Psoas muscle (tissue), 8 donors: ENCODE measurements at places on chromosomes 7 and 10. TPM values are rescaled to one million over a fixed set of nuclear protein-coding genes. Genes with fewer than 3 reads are reported as not detected.

DNA sequence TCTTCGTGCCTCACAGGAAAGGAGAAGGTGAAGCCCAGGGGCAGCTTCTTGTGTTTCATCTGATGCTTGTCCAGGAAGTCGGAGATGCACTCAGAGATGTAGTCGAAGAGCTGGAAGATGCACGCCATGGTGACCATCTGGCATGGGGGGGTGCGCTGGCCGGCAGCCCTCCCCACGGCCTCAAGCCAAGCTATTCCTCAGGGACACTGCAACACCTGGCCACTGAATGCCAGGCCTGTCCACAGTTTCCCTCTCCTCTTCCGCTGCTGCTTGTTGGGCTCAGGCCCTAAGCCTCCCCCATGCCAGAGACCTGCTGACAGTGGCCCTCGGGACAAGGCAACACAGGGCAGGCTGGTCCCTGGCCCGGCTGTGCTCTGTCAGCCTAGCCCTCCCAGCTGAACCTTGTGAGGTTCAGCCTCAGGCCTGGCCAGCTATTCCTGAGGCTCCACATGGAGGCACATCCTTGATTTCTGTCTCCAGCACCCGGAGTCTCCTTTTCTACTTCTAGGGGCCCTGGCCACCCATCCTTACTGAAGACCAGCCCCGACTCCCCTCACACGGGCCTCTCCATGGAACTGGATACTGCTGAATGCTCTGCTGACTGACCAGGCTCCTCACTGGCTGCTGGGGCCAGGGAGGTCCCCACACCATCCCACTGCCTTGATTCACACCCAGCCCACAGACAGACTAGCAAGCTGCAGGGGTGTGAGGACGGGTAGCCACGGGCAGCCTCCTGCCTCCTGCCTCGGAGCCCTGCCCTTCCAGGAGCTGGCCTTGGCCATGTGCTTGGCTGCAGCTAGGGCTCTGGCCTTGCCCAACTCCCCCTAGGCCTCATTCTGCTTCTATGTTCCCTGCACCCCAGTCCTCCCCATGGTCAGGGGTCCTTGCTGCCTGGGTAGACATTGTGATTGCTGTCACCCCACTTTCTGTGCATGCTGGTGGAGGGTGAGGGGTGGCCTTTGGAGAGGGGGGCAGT is 10.1 kb upstream of the MYL7 start:
- no peak overlapping the region for H3K4me3 ChIP-seq
- no peaks in the 10 kb centered on the region for H3K4me1 ChIP-seq
- H3K27me3 ChIP-seq, result no peaks in the 10 kb centered on the region

GRCh38 chr10:88322324-88323063 is 260.6 kb downstream of the RNLS start:
- H3K4me3 ChIP-seq, result no peak overlapping the region
- no peaks in the 10 kb centered on the region for H3K27me3 ChIP-seq
- H3K4me1 ChIP-seq, result no peaks in the 10 kb centered on the region

DNA sequence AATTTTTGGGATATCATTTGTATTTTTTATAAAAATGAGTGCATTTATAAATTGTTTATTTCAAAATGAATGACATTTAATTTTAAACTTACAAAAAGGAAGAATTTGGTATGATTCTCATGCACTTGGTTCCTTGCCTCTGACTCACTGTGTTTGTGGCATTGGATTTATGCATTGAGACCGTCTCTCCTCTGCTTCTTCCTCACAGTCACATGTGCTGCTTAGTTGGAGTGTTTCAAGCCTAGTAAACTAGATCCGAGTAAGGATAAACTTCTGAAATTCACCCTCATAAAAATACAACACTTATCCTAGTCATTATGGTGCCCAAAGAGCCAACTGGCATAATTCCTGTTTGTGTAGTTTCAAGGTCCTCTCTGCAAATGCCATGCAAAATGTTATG is 19.1 kb upstream of the FZD8 start:
- H3K27me3 ChIP-seq, result no peaks in the 10 kb centered on the region
- H3K27ac ChIP-seq, result no peak overlapping the region
- H3K4me1 ChIP-seq, result no peaks in the 10 kb centered on the region
- no peaks in the 10 kb centered on the region for H3K36me3 ChIP-seq

GRCh38 chr7:138247081-138247480 is 170.8 kb downstream of the AKR1D1 start:
- H3K27ac ChIP-seq, result no peak overlapping the region
- no peaks in the 10 kb centered on the region for H3K4me1 ChIP-seq
- no peak for DNase-seq
- H3K27me3 ChIP-seq, result no peaks in the 10 kb centered on the region

DNA sequence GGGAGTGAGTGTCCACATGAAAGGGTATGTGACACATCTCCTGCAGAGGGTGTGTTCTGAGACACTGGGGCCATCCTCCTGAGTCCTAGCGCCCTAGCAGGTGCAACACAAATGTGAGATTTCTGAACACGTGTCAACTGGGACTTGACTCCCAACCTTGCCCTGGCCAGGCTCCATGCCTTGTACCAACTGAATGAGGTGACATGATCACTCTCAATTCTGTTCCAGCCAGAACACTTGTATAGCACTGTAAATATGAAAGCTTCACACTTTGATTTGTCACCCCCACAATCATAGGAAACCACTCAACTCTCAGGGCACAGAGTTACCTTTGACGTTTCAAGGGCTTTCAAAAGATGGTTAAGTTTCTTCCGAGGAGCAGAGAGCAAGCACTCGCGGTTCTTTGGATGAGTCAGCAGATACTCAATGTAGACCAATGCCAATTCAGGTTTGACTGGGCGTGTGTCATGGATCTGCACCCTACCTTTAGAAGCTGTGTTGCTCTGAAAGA is 48.6 kb downstream of the NCAPG2 start:
- peaks cover 32% of the 10 kb centered on the region for H3K36me3 ChIP-seq
- H3K27me3 ChIP-seq, result no peaks in the 10 kb centered on the region
- H3K27ac ChIP-seq, result no peak overlapping the region
- no peak overlapping the region for H3K4me3 ChIP-seq
- DNase-seq, result no peak

GRCh38 chr10:127906548-127907377 is at the start of gene PTPRE:
Gene PTPRE, plus strand, starts transcription at chr10:127907103. Its CDS starts 133,779 bp downstream, at chr10:128040882.
- peak within 1 kb of the TSS; percentile 33 for H3K27ac ChIP-seq
- H3K27me3 ChIP-seq, result peaks cover 9% of the 10 kb centered on the region
- H3K4me3 ChIP-seq, result peak within 1 kb of the TSS; percentile 72
- no peaks in the 10 kb centered on the region for H3K36me3 ChIP-seq

GRCh38 chr7:154975984-154976383 is 26.9 kb downstream of the PAXIP1 start:
- no peaks in the 10 kb centered on the region for H3K27me3 ChIP-seq
- DNase-seq, result no peak
- H3K27ac ChIP-seq, result no peak overlapping the region

DNA sequence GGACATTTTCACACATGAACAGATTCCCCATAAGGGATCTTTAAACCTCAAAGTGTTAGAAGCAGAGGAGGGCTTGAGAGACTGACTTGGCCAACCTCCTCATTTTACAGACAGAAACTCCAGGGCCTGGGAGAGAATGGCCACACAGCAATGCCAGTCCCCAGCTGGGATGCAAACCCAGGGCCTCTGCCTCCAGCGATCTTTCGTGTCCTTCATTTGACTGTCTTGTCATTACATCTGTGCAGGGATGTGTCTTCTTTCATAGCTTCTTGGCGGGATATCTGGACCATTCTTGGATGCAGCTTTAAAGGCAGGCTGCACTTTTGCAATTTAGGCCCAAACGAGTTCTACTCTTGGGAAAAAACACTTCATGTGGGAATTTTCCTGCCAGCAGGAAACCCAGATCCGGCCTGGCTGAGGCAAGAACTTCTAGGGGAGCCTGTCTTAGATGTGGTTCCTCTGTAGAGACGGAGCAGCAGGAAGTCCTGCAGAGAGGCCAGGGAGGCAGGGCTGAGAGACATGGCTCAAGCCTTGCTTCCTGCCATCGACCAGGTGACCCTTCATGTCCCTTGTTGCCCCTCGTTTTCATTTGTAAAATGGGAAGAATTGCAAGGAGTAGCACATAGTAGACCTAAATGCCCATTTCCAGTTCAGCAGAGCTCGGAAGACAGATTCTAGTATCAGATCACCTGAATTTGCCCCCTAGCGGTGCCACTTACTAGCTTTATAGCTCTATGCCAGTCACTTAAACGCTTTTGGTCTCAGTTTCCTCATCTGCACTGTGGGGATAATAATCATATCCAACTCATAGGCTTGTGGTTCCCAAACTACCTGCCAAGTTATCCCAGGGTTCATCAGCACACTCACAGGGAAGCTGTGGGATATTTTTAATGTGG is 43.9 kb upstream of the SLC29A3 start:
- H3K27ac ChIP-seq, result no peak overlapping the region
- H3K36me3 ChIP-seq, result no peaks in the 10 kb centered on the region
- H3K4me3 ChIP-seq, result no peak overlapping the region
- H3K4me1 ChIP-seq, result peaks cover 7% of the 10 kb centered on the region
- H3K27me3 ChIP-seq, result no peaks in the 10 kb centered on the region

- no peaks in the 10 kb centered on the region for H3K36me3 ChIP-seq
- no peaks in the 10 kb centered on the region for H3K4me1 ChIP-seq
- H3K4me3 ChIP-seq, result no peak overlapping the region
- no peak overlapping the region for H3K27ac ChIP-seq
- no peaks in the 10 kb centered on the region for H3K27me3 ChIP-seq
- DNase-seq, result no peak
Measured at GRCh38 chr7:25314731-25315267, 86.5 kb upstream of the NPVF start.

DNA sequence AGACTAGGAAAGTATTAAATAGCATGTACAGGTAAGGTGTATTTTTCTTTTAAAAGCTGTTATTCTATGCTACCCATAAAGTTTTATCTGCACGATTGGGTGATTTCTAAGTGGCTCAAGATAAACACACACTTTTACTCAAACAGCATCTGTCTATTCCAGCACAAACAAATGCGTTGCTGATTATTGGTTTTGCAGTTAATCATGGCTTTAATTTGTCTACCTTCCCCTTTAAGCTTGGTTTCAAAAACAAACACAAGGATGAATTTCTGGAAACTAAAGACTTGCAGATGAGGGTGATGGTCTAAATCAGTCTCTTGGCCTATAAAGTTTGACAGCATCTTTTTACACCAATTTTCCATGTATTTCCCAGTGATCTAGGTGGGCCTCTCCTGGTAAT is 94.2 kb downstream of the NRP1 start:
- peaks cover 13% of the 10 kb centered on the region for H3K4me1 ChIP-seq
- no peaks in the 10 kb centered on the region for H3K27me3 ChIP-seq
- no peaks in the 10 kb centered on the region for H3K36me3 ChIP-seq
- no peak overlapping the region for H3K27ac ChIP-seq
- no peak overlapping the region for H3K4me3 ChIP-seq

DNA sequence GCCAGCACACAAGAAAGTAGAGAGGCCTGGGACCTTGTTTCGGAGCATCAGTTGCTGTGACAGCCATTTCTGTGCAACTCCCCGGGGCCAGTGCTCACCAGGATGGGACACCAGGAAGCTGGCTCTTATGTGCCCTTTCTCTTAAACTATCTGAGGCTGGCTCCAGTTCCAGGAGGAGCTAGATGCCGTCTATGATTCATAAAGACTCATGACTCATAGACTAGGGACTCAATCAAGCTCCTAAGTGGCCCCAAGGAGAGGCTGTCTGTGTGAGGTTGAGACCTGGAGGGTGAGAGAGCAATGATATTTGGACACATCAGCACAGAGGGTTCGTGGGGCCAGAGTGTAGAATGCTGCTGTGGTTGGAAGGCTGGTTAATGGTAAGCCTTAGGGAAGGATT is 580.1 kb downstream of the CCSER2 start:
- no peaks in the 10 kb centered on the region for H3K36me3 ChIP-seq
- no peaks in the 10 kb centered on the region for H3K4me1 ChIP-seq
- H3K4me3 ChIP-seq, result no peak overlapping the region
- no peak overlapping the region for H3K27ac ChIP-seq
- no peak for DNase-seq

DNA sequence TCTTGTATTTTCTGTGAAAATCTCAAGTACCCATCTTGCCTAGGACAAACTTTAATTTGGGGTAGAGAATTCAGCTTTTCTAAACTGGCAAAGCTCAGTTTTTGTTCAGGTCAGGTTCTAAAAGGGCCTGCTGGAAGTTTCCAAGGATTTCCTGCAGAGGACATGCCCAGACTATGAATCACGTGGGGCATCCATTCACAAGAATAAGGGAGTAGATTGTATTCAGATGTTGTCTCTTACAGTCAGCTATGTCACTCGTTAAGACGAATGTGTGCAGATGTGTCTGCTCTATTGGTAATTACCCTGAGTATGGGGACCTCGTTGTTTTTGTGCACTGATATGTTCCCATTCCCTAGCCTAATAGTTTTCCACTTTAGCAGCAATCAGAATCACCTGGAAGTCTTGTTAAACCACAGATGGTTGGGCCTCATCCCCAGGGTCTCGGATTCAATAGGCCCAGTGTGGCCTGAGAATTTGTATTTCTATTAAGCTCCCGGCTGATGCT is 81.0 kb upstream of the ITPRID1 start:
- no peak overlapping the region for H3K4me3 ChIP-seq
- no peak overlapping the region for H3K27ac ChIP-seq
- H3K36me3 ChIP-seq, result no peaks in the 10 kb centered on the region
- H3K27me3 ChIP-seq, result no peaks in the 10 kb centered on the region

DNA sequence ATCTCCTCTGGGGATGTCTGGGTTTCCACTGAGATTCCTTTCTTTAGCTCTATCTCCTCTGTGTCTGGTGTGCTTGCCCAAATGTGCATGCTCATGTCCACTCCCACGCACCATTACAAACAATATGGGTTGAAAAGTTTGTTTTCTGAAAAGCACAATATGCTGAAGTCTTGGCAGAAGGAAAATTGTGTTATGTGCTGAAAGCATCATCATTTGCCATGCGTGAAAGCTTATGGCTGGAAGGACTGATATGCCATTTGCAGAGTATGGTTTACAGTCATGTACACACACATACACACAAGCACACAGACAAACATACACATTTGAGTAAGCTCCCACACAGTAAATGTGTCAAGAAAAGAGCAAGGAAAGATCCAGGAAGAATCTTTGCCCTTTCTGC is 231.6 kb downstream of the SORCS3 start:
- DNase-seq, result no peak
- H3K4me1 ChIP-seq, result no peaks in the 10 kb centered on the region
- no peak overlapping the region for H3K4me3 ChIP-seq
- H3K36me3 ChIP-seq, result no peaks in the 10 kb centered on the region
- H3K27me3 ChIP-seq, result no peaks in the 10 kb centered on the region
- H3K27ac ChIP-seq, result no peak overlapping the region

DNA sequence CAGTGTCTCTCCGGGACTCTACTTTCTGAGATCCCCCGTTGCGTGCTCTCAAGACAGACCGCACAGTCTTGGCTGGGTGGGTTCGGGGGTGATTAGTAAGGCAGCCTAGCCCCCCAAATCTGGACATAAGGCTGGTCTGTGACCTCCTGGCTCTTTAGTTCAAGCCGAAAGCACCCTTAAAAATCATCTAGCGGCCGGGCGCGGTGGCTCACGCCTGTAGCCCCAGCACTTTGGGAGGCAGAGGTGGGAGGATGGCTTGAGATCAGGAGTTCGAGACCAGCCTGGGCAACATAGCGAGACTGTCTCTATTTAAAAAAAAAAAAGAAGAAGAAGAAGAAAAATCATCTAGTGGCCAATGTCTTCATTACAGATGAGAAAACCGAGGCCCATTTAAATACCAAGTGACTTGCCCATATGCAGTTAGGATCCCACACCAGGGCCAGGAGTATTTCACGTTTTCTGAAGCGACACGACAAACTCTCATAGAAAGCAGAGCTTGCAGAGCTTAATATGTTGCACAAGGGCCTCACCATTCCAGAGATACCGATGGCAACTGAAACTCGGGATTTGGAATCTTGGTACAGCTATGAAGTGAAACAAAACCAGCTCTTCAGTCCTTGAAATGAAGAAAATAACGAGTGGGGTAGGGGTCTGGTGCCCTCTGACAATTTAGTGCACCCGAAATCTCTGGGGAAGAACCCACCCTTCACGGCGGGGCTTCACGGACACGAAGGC is 703 bp upstream of the HILPDA start:
- peak overlapping the region; percentile 94 for H3K4me3 ChIP-seq
- peak overlapping the region; percentile 88 for H3K27ac ChIP-seq
- peaks cover 33% of the 10 kb centered on the region for H3K4me1 ChIP-seq
- peaks cover 12% of the 10 kb centered on the region for H3K36me3 ChIP-seq

Gene AKR1C2
- total RNA-seq, result 982 TPM

Gene MOGAT3
- not detected for total RNA-seq

Gene POM121
- 21.5 TPM for total RNA-seq

Gene LRGUK
- 0.08 TPM for total RNA-seq
